HuH-7.5 (cell line): ENCODE measurements at places on chromosomes 6 and 20.
A peak's percentile ranks its signal among the peaks of the same experiment; 100 is the strongest.

- DNase-seq: no peak
Measured at GRCh38 chr6:40936818-40937251, 102.2 kb downstream of the UNC5CL start.

- no peak for DNase-seq
Measured at GRCh38 chr6:39830444-39830843, 38.3 kb downstream of the DAAM2 start.

DNA sequence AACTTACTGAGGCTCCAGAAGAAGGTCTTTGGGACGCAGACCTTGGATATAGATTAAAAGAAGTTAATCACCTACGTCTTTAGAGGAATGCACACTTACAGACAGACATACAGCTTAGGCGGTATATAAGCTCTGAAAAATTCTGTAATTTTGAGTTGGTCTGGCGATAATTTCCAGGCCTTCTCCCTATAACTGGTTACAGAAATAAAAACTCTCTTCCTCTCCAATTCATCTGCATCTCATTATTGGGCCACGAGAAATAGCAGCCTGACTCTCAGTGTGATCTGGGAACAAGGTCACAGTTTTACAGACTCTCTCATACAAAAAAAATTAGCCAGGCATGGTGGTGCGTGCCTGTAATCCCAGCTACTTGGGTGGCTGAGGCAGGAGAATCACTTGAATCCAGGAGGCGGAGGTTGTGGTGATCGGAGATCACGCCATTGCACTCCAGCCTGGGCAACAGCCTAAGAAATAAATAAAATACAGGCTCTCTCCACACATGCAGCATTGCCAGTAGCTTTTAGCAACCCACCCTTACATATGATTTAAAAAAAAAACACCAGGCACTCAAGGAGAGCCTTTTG is 4.7 kb downstream of the ZBTB24 start:
- DNase-seq: no peak

GRCh38 chr20:25325073-25325472 is 65.6 kb downstream of the ABHD12 start:
- DNase-seq: no peak

DNA sequence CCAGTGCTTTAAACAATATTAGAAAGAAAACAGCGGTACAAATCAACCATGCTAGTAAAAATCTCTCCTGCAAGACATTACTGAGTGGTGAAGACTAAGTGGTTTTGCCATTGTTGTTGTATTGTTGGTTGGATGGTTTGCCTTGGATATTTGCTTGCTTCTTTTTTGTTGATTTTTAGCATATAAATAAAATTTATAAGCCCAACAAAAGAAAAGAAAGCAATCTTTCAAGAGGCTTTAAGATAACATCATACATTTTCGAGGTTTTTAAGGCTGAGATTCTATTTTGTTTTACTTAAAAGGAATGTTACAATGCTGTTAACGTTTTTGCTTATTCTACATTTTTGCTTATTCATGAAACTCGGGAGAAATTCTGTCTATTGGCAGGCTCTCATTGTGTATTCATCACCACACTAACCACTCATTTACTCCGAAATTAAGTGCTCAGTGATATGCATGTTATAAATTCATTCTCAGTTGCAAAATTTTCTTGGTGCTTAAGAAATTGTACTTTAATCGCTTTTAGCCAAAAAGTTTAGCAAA is 139.1 kb downstream of the LAMA2 start:
- no peak for DNase-seq

DNA sequence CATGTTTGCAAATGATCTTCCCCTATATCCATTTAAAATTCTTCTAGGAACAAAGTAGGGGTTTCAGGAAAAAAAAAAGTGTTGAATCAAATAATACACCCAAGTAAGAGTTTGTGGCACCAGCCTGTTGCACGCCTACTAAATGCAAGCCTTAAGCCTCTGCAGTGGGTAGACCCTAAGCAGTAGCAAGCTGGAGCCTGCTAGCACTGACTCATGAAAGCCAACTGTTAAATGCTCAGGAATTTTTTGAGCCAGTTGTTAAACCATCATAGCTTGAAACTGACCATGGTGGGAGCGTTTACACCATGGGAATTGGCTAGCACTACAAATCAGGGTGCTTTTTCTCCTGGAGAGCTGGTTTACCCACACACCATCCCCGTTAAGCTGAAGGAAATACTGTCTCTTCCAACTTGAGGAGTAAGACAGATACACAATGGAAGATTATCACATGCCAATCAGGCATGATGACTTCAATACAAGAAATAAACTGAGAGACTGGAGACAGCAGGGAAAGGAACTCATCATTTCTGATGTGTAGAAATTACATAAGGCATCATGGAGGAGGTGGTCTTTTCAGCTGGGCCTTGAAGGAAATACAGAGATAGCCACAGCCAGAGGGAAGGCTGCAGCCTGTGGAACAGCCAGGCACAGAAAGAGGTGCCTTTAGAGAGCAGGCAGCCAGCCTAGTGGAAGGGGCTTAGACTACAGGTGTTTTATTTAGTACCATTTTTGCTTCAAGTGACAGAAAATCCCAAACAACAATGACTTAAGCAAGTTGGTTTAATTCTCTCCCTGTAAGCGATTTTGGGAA is 110.8 kb downstream of the SNX5 start:
- DNase-seq: no peak

GRCh38 chr20:62210496-62210855 is 9.6 kb downstream of the HRH3 start:
- no peak for DNase-seq

- peak; percentile 35 for DNase-seq
Measured at GRCh38 chr20:32945710-32946221, 58.5 kb downstream of the SUN5 start.

GRCh38 chr6:10618409-10618808 is 76.0 kb downstream of the C6orf52 start:
- DNase-seq: no peak
